Activated CD8-positive, alpha-beta memory T cell treated with anti-CD3 and anti-CD28 coated beads for 1 hour (primary cell): ENCODE measurements at places on chromosomes 3 and 15.

DNA sequence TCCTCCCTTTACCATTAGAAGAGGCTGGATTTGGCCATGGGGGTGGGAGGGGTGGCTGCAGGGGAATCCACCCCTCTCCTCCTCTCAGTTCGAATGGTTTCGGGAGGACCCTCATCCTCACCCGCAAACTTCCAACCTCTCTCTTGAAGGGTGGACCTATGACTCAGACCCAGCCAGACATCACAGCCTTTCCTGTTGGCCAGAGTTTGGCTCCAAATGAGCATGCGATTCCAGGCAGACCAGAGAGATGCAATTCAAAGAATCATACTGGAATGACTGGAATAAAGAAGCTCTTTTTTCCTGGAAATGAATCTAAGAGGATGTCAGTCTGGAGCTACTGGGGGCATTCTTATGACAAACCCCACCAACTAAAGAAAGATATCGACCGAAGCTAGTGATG, 516.7 kb upstream of the MDFIC2 start:
- no peak for DNase-seq

- no peak for DNase-seq
Measured at GRCh38 chr3:76585794-76586392, 454.0 kb upstream of the ROBO2 start.

- no peak for DNase-seq
Measured at GRCh38 chr15:98774756-98775497, 126.6 kb downstream of the IGF1R start.

GRCh38 chr3:56758539-56758981, 43.2 kb downstream of the ARHGEF3 start:
- DNase-seq = no peak

DNA sequence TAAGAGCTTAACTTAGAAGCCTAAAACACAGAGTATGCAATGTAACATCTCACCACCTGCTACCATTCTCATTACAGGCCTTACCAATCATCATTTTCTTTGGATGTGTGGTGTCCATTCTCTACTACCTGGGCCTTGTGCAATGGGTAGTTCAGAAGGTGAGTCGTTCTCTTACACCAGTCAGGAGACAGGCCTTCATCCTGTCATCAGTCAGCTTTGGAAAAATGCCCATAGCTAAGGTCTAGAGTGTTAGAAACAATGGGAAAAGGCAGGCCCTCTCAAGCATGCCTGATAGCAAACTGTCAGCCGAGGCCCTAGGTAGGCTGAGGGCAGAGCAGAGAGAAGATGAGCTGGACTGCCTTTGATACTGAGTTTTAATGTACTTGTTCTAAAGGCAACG, 13.5 kb downstream of the SLC28A2 start:
- DNase-seq = no peak

- DNase-seq = no peak
Measured at GRCh38 chr3:191051037-191051436, 148.0 kb upstream of the OSTN start.
